Dermis lymphatic vessel endothelial cell (primary cell): ENCODE measurements at places on chromosomes 2 and 18. TPM values are rescaled to one million over a fixed set of nuclear protein-coding genes. Genes with fewer than 3 reads are reported as not detected.

The CHRND gene
- total RNA-seq: not detected in 2 replicates

The DYSF gene
- total RNA-seq: 34.2 and 48.6 TPM in 2 replicates

The NTSR2 gene
- total RNA-seq: not detected in 2 replicates

The RAX gene
- total RNA-seq: not detected in 2 replicates

The KCNG2 gene
- total RNA-seq: 0.43 and 0.69 TPM in 2 replicates

The EMILIN2 gene
- 1.4 and 2.4 TPM in 2 replicates for total RNA-seq

The SCYGR4 gene
- total RNA-seq: not detected in 2 replicates

The RPRM gene
- total RNA-seq: not detected in 2 replicates

The HOXD8 gene
- 23.8 and 44.3 TPM in 2 replicates for total RNA-seq

The CPO gene
- total RNA-seq: not detected in 2 replicates

The MEMO1 gene
- 33.9 and 37.2 TPM in 2 replicates for total RNA-seq

The MSTN gene
- total RNA-seq: under 0.01 and 0.11 TPM in 2 replicates

The DLX1 gene
- total RNA-seq: 0.09 TPM in 1 of 2 replicates, not detected in the other

The GCKR gene
- not detected in 2 replicates for total RNA-seq

The EVA1A gene
- total RNA-seq: 17.0 and 25.4 TPM in 2 replicates

The RGPD4 gene
- not detected in 2 replicates for total RNA-seq

The GPR45 gene
- not detected in 2 replicates for total RNA-seq

The SULT1C2 gene
- under 0.01 TPM in 1 of 2 replicates, not detected in the other for total RNA-seq

The CRYGC gene
- not detected in 2 replicates for total RNA-seq

The ADAM23 gene
- 0.22 and 0.69 TPM in 2 replicates for total RNA-seq

The DNAJB2 gene
- total RNA-seq: 20.8 and 21.1 TPM in 2 replicates

The PAIP2B gene
- 1.1 and 2.0 TPM in 2 replicates for total RNA-seq

The PLA2R1 gene
- total RNA-seq: 22.3 and 30.3 TPM in 2 replicates

The REEP1 gene
- 17.7 and 22.9 TPM in 2 replicates for total RNA-seq

The ST8SIA5 gene
- under 0.01 TPM in 1 of 2 replicates, not detected in the other for total RNA-seq

The BMP10 gene
- not detected in 2 replicates for total RNA-seq

The GPR39 gene
- total RNA-seq: under 0.01 TPM in 1 of 2 replicates, not detected in the other

The OSR1 gene
- total RNA-seq: 0.54 and 1.5 TPM in 2 replicates

The QPCT gene
- total RNA-seq: 0.26 and 0.43 TPM in 2 replicates

The PLGLB1 gene
- 0.11 and 1.7 TPM in 2 replicates for total RNA-seq

The DPYSL5 gene
- not detected in 2 replicates for total RNA-seq

The SRD5A2 gene
- total RNA-seq: not detected in 2 replicates

The IHH gene
- under 0.01 and 0.09 TPM in 2 replicates for total RNA-seq

The OTOF gene
- total RNA-seq: 2.5 and 45.7 TPM in 2 replicates

The SERPINB13 gene
- total RNA-seq: not detected in 2 replicates

The GALNT14 gene
- total RNA-seq: 0.11 TPM in 1 of 2 replicates, not detected in the other

The KIF1A gene
- under 0.01 TPM in 1 of 2 replicates, not detected in the other for total RNA-seq

The MRPL19 gene
- total RNA-seq: 31.4 and 33.7 TPM in 2 replicates

The C1QL2 gene
- not detected in 2 replicates for total RNA-seq

The MYO5B gene
- 0.17 TPM in 1 of 2 replicates, not detected in the other for total RNA-seq
